ENCODE measurements at places on chromosomes 16 and 17. TPM values are rescaled to one million over a fixed set of nuclear protein-coding genes. Genes with fewer than 3 reads are reported as not detected.
A peak's percentile ranks its signal among the peaks of the same experiment; 100 is the strongest.

GRCh38 chr16:75787440-75787839, 61.1 kb upstream of the CPHXL start:
- no peak for DNase-seq

KRT24 gene
- 4.7 TPM for polyA plus RNA-seq

DNA sequence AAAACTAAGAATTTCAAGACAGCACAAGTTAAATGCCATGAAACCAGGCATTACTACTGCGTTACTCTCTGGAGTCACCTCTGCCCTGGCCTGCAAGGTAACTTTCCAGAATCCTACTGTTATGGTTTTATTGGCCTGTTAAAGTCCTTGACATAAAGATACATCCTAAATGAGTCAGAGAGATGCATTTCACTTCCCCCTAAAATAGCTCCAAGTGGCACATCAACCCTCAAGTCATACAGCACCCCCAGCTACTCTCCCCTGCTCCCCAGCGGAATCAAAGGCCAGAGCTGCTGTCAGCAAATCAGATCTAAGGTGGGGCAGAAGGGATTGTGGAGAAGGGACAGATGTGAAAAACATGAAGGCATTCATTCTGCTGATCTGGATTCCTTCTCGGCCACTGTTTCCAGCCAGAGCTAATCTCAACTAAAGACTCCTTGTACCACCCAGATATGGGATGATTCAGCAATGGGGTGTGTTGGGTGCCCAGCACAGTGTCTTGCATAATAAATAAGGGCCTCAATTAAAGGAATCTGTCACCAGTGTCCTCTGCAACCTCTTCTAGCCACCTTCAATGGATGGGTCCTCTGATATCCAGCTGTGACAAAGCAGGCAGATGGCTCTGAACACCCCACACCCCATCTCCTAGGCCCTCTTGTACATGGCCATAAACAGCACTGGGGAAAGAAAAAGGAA, 8.5 kb upstream of the CCL1 start:
- no peak for DNase-seq

PLCD3 gene
- 84.1 TPM for polyA plus RNA-seq

PPY gene
- not detected for polyA plus RNA-seq

ITGB4 gene
- polyA plus RNA-seq, result 64.8 TPM

GRCh38 chr17:77247048-77247541, 106.3 kb downstream of the SEC14L1 start:
- peak; percentile 43 for DNase-seq

ZFHX3 gene
- polyA plus RNA-seq, result 11.8 TPM

GRCh38 chr17:57341611-57342540, 85.6 kb downstream of the MSI2 start:
- DNase-seq, result no peak

DNA sequence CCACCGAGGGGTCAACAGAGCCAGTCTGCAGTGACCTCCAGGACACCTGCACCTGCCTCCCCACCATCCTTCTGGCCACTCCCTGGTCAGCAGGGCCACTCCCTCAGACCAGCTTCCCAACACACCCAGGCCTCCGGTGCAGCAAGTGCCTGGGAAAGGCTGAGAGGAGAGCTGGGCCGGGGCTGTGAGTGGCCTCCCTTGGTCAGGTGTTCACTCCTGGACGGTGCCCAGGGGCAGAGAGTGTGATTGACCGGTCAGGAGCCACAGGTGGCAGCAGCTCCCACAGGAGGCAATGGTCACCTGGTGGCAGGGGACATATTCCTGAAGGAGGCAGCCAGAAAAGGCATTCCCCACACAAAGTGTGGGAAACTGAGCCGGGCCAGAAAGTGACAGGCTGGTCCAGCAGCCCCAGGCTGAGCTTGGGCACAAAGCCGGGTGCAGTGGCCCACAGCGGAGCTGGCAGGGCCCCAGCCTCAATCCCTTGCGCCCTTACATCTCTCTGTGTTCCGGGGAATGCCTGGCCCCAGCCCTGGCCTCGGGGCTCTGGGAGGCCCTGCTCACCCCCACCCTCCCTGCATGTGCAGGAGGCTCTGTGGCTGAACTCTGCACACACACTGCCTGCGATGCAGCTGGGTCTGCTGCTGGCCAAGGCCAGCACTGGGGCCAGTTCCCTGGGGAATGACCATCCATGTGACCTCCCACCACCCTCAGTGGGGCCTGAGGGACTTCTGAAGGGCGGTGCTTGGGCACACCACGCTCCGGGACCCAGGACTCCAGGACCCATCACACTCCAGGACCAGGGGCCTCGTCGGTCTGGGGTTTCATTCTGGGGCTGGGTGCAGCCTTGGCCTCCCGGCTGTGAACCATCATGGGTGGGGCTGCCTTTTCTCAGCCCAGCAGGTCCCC, 1.2 kb upstream of the C17orf99 start:
- no peak for DNase-seq

DNA sequence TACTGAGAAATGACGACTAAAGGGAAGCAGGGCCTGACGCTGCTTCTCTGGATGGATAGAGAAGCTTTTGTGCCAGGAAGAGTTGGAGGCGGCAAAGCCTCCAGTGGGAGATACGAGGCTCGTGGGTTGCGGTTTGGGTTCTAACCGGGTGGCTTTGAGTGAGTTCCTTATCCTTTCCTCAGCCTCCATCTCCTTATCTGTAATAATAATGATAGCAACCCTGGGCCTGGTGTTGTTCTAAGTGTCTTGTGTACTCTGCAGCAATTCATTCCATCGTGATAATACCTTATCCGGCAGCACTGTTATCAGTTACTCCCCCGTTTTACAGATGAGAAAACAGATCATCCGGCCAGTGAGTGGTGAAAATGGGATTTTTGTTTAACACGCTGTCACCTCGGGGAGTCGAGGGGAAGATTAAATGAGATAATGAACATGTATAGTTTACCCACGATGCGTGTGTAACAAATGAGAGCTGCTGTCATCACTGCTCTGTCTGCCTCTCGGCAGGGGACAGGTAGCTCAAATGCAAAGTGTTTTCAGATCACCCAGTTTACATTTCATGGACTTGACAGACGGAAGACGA, 52.0 kb upstream of the LHX1 start:
- DNase-seq, result no peak

DNA sequence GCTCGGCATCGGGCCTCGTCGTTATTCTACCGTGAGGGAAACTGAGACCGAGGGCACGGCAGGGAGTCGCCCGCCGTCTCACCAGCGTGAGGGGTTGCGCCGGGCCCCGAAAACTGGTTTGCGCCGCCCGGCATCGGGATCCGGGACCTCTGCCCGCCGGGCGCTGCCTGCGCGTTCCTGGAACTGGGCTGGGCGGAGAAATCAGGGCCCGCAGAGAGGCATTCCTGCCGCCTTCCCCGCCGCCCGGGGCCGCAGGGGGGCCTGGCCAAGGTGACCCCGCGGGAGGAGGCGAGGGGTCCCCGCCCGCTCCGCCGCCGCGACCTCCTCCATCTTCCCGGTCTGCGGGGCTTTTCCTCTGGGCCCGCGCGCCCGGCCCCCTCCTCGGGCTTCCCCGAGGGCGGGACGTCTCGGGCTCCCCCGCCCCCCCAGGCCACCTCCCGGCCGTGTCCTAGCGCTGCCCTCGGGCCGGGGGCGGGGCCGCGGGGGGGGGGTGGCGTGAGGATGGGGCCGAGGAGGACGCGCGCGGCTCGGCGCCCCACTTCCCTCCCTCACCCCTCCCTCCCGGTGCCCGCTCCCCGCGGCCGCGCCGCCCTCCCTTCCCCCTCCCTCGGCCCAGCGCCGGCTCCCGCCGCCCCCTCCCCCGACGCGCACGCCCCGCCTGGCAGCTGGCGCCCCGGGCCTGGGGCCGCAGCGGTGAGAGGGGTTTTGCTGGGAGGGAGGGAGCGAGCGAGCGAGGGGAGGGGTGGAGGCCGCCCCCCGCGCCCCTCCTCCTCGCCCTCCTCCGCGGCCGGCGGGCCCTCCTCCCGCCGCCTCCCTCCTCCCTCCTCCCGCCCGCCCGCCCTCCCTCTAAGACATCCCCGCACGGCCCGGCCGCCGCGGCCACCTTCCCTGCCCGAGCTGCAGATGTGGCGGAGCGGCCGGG, at the start of gene GLIS2:
TSS of gene GLIS2 (plus strand) at position 882 of the 922 bp plus-strand sequence. CDS start 16,214 bp downstream, outside the sequence.
- DNase-seq, result no peak

GRCh38 chr16:85258166-85258565, 145.9 kb upstream of the CIBAR2 start:
- no peak for DNase-seq

DNA sequence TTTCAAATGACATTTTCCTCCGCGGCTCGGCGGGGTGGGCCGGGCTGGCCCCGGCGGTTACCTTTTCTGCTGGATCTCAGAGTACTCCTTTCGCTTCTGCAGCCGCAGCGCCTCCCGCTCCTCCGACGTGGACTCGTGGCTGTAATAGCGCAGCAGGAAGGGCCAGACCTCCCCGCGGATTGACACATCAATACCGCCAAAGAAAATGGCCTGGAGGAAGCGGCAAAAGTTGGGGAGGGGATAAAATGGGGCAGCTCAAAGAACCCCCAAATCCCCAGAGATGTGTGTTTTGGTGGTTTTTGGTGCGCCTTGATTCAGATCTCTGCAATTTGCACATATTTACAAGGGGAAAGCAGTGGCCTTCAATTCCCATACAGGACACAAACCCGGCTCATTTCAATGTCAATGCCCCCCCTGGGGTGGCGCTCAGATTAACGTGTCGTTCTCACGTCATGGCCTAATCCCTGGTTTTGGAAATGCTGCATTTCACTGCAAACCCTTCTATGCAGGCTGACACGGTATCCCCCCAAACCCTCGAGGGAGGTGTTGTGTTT, 85.9 kb downstream of the TBC1D16 start:
- DNase-seq, result no peak

GRCh38 chr17:42050393-42051012, at the start of gene C17orf113:
Gene C17orf113, minus strand, starts transcription at chr17:42050601. Its CDS starts 7,225 bp downstream, at chr17:42043376.
- no peak for DNase-seq

DNA sequence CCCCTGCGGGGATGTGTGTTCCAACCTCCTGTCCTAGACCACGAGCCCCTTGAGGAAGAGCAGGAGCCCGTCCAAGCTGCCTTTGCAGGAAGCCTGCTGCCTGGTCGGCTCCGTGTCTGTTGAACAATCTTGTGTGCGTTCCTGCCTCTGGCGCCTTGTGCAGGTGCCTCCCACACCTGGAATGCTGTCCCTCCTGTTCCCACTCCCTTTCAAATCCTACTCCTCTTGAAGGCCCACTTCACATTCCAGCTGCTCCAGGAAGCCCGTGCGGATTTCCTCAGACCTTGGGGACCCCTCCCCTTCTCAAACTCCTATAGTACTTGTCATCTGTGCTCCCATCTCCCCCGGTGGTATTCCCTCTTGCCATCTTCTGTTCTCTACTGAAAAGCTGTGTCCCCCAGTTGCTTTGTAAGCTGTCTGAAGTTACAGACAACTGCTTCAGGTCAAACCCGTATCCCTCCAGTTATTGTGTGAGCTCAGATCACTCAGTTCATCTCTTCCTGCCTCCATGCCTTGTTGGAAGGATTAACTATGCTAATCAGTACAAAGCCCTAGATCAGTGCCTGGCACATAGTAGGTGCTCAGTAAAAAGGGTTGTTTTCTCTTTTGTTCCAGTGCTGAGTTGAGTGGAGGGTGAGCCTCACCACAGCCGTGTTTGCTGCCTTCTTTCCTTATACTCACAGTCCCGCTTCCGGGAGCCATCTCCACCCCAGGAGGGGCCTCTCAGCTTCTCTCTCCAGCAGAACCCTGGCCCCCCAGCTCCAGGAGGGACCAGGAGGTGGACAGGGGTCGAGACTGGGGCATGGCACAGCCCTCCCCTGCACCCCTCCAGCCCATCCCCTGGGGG, 241.8 kb upstream of the CIBAR2 start:
- DNase-seq, result no peak

GRCh38 chr16:17448640-17449638, 21.8 kb downstream of the XYLT1 start:
- no peak for DNase-seq

- DNase-seq, result no peak
Measured at GRCh38 chr17:72386619-72387237, 265.9 kb downstream of the SOX9 start.

- DNase-seq, result no peak
Measured at GRCh38 chr16:76963614-76964315, 227.2 kb upstream of the MON1B start.

GRCh38 chr17:50425682-50426471, at the start of gene ACSF2:
Gene ACSF2, plus strand, starts transcription at chr17:50426218. Its CDS starts 44 bp downstream, at chr17:50426262.
- DNase-seq, result no peak

PRKCB gene
- 8.9 TPM for polyA plus RNA-seq

DNA sequence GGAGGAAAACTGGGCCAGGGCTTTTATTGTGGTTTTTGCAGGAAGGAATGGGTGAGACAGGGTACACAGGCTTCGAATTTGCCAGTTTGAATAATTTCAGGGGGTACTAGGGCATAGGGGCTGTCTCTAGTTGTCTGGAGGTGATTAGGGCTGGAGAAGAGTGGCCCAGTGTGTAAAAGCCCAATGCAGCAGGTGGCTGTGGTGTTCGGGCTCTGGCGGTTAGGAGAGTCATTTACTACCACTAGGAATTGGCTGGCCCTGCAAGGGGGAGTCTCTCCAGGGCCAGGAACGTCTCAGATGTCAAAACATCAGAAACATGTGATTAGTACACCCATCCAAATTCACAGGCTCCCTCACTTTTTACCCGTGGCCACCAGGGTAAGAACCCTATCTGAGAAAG, 50.3 kb downstream of the GINS3 start:
- DNase-seq, result no peak

DNA sequence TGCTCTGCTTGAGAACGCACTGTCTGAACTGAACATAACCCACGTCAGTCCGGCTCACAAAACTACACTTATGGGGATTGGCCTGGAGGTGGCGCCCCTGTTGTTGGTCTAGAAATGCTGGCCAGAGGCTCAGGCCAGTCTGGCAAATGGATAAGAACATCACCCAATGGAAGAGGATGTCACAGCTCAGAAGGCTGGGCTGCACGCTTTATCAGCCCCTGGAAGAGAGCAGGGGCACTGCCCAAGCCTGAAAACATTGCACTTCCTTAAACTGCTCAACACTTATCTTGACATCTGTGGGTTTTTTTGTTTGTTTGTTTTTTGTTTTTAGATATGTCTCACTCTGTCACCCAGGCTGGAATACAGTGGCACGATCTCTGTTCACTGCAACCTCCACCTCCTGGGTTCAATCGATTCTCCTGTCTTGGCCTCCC, 24.8 kb upstream of the BPTF start:
- DNase-seq, result no peak

- DNase-seq, result no peak
Measured at GRCh38 chr17:2947588-2947950, 115.8 kb downstream of the OR1D5 start.

DNASE1L2 gene
- 0.77 TPM for polyA plus RNA-seq

DNA sequence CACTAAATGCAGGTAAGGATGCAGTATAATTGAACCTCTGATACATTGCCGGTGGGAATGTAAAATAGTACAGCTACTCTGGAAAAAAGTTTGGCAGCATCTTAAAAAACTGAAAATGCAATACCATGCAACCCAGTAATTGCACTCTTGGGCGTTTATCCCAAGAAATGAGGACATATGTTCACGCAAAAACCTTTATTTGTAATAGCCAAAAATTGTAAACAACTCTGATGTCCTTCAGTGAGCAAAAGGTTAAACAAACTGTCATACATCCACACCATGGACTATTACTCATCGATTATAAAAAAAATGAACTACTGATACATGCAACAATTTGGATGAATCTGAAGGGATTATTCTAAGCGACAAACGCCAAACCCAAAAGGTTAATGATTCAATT, 16.9 kb downstream of the SYNRG start:
- DNase-seq, result no peak

- no peak for DNase-seq
Measured at GRCh38 chr17:18217412-18218015, 7.9 kb upstream of the LLGL1 start.

GRCh38 chr17:45752246-45752645, 31.9 kb upstream of the CRHR1 start:
- DNase-seq, result no peak
